Adipocyte (in vitro differentiated cells): ENCODE measurements at places on chromosomes 3 and 15.
A peak's percentile ranks its signal among the peaks of the same experiment; 100 is the strongest.

- no peak for DNase-seq
Measured at GRCh38 chr3:8678751-8679150, 34.2 kb upstream of the SSUH2 start.

DNA sequence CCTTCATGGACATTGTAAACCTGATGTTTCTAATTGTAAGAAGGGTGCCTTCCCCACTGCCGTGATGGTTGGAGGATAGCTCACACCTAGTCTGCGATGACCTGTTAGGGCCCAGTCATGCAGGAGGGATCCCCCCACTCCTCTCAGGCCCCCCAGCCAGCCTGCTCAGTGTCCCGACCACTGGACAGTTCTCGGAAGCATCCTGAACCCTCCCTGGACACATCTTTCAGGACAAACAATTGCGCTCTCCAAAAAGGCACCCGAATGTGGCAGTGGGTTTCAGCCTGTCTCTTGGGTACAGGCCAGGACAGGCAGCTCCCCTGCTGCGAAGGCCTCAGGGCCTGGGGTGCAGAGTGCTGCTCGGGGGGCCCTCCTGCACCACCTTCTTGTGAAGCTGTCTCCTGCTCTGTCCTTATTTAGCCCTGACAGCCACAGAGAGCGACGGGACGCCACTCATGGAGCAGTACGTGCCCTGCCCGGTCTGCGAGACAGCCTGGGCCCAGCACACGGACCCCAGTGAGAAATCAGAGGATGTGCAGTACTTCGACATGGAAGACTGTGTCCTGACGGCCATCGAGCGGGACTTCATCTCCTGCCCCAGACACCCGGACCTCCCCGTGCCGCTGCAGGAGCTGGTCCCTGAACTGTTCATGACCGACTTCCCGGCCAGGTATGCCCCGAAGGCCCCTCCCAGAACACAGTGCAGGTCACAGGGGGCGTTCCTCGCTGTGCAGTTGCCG is 132.3 kb downstream of the LRRK1 start:
- DNase-seq: no peak

- DNase-seq: no peak
Measured at GRCh38 chr3:147813256-147813655, 404.1 kb downstream of the ZIC1 start.

DNA sequence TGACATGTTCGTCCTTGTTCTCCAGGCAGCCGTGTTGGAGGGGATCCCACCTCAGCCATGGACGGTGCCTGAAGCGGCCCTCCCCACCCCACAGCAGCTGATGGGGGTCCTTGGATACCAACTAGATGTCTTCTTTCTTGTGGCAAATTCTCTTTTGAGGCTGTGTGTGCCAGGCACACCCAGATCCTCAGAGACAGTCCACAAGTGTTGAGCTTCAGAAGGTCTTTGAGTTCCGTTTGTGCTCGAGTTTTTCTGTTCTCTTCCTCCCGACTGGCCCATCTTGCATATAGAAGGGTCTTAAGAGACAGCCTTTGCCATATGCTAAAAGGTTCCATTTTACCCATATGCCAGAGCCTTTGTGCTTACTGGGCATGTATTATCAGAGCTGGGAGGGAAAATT is 227.4 kb downstream of the THSD4 start:
- no peak for DNase-seq

GRCh38 chr15:67394873-67395639 is 125.9 kb upstream of the C15orf61 start:
- DNase-seq: no peak

GRCh38 chr3:195549931-195550519 is 6.9 kb upstream of the PPP1R2 start:
- DNase-seq: no peak

DNA sequence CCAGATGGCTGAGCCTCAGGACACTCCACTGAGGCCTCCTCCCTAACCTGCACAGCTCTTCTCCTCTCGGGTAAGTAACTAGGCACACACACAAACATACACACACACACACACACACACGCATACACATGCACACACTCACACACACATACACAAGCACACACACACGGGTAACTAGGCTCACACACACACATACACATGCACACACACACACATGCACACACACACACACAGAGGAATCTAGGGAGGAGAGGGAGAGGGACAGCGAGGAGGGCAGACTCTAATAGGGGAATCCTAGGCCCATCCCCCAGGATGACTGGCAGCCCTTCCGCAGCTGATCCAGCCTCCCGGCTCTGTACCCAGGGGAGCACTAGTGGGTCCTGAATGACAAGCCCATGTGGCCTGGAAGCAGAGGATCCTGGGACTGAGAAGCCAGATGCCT is 177.4 kb upstream of the LINGO1 start:
- no peak for DNase-seq

- DNase-seq: no peak
Measured at GRCh38 chr3:188918093-188918492, 253.7 kb upstream of the TPRG1 start.

DNA sequence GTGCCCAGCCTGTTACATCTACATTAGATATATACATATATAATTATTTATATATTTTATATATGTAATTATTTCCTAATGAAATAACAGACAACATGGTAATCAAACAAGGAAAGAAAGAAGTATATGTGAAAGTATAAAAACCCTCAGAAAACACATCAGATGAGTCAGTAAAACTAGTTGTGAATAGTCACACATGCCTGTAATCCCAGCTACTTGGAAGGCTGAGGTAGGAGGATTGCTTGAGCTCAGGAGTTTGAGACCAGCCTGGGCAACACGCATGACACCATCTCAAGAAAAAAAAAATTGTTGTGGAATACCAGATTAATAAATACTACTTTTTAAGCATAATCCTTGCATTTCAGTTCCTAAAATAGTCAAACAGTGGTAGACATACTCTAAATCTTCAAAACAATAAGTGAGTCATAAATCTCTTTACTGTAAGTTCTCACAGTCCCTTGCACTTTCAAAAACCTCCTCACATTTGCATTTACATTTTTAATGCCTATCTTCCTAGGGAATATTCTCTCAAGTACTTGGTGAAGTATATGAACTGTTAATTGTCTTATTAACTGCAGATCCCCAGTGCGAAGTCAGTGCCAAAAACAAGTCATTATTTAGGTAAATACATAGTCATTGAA is 106.5 kb downstream of the MYO9A start:
- DNase-seq: no peak

DNA sequence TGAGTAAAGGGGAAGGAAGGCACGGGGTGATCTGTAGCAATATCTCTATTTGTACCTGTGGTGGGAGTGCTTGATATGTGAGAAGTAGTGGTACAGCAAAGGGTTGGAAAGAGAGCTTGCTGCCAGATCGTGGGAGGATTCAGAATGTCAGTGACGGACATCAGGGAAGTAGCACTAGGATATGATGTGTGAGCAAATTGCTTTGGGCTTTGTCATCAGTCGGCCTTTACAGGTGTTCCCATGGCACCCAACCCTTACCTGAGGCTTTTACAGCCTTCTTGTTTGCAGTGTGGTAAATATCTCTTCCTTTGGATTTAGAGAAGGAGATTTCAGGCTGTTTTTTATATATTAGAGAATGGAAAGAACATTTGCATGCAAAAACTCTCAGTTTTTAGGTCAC is 29.8 kb downstream of the IL1RAP start:
- DNase-seq: no peak

DNA sequence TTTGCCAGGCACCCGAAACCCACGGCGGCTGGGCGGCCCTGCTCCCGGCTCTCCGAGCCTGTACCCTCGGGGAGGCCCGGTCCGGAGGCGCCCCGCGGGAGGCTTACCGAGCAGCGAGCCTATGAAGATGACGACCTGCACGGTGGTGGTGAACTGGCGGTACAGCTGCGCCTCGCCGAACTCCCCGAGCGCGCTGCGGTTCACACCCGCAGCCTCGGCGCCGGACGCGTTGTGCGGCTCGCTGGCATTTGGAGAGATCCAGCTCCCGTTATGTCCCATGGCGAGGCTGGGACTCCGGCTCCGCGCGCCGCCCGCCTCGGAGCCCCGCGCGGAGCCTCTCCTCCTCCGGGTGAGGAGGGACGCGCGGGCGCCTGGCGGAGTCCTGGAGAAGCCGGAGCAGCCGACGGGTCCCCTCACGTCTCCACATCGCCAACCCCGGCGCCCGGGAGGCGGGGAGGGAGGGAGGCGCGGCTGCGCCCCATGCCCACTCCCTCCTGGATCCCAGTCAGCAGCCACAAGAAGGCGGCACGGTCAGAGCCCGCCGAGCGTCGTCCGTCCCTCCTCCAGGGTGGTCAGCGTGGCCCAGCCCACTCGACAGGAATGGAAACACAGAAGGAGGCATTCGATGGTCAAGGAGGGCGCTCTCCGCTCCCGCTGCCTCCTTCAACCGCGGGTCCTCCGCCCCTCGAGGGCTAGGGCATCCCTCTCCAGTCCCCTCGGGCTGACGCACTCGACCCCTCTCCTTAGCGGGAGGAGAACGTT is at the start of gene GPR176:
TSS of gene GPR176 (minus strand) at position 519 of the 762 bp plus-strand sequence. CDS start at position 279, 240 bp downstream.
- DNase-seq: peak; percentile 90

- peak; percentile 47 for DNase-seq
Measured at GRCh38 chr15:88695101-88695500, 56.3 kb downstream of the ISG20 start.

DNA sequence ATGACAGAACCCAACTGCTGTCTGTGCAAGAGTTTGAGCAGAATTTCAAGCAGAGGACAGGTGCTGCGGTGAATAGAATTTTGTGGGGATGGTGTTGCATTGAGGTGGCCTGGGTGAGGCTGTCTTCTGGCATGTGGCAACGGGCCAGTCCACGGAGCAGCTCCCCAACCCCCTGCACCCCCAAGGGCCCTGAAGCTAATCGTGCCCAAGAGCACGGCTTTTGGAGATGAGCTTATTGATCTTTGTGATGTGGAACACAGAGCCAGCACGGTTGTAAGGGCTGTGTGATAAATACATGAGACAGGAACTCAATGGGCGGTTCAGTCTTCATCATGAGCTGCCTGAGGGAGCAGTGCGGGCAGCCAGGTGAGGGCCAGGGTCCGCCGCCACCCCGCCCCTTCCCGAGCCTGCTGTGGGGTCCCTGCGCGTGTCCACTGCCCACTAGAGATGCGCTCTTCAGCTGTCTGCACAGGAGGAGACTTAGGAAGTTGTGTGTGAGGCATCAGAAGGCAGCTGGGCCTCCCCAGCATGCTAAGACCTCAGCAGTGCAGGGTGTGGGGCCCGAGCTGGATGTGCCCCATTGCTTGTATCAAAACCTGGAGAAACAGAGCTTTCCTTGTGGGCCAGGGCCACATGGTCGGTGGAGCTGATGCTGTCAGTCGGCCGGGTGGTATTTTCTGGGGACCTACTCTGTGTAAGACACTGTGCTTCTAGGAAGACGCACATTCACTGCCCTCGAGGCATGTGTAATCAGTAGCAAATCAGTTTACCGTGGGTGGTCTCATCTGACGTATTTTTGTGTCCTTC is 90.5 kb downstream of the CHRNA7 start:
- no peak for DNase-seq

DNA sequence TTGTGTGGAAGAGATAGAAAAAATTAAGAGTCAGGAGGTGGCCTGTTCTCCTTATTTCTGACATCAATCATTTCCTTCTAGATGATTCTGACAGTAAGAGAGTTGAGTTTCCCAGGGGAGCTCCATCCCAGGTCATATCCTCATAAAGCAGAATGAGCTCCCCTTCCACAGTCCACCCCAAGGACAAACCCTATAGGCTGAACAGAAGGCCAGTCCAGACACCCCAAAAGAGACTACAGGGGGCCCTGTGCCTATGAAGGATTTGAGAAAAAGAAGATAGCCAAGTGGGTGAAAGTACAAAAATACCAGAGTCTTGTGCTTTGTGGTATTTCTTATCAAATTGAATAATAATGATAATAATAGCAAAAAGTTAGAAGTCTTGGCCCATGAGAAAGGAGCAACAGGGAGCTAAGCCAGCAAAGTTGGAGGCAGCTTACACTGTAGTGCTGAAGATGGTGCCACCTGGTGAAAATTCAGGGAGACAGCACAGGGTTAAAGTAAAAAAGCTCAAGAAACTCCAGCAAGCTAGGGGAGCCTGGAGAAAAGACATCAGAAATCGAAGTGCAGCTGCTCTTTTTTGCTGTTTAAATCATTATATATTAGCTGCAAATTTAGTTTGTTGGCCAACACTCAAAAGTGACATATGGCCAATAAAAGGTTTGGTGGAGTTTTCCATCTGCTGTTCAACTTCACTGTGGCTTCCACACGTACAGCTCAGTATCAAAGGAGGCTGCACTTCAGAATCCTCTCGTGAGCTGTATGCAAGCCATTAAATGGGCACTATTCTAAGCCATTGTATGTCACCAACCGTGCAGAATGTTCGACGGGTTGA is 35.8 kb upstream of the SLC24A5 start:
- DNase-seq: no peak

DNA sequence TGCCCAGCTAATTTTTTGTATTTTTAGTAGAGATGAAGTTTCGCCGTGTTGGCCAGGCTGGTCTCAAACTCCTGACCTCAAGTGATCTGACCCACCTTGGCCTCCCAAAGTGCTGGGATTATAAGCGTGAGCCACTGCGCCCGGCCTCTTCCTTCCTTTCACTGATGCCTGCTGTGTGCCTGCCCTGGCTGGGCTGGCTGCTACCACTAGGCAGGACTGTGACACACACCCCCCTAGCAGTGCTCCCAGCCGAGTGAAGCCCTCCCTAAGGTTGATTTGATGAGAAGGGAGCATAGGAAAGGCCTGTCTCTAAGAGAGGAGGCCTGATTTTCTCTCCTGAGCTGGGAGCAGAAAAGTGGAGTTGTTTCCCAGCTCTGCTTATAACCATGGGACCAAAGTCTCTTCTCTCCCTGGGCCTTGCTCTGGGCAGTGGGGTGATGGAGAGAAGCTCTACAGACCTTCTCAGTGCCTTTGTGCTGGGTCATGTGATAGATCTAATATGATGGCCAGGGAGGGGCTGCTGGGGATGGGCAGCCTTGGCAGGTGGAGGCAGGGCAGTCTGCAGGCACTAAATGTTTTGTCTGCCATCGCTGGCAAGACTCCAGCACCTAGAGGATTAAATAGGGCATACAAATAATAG is 20.1 kb upstream of the SFMBT1 start:
- no peak for DNase-seq

- no peak for DNase-seq
Measured at GRCh38 chr3:68228856-68229255, 574.4 kb upstream of the SUCLG2 start.

DNA sequence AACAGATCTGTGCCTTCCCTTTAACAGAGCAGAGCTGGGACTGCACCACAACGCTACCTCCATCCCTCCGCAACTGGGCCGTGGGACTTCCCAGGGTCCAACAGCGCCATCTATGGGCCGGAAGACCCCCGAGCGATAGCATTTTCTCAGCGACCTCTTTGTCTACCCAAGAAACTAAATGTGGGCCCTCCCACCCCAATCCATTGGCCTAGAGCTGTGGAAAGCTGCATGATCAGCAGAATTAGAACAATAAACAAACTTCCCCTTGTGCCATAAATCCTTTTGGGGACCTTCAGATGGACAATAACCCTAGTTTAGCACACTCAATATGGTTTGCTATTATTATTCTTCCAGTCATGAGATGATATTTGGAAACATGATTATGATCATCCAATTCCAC is 74.8 kb upstream of the NTRK3 start:
- DNase-seq: peak; percentile 10

GRCh38 chr3:99474776-99475175 is 163.6 kb upstream of the COL8A1 start:
- DNase-seq: no peak

GRCh38 chr3:134846911-134847317 is 51.9 kb downstream of the EPHB1 start:
- DNase-seq: peak; percentile 32

- DNase-seq: no peak
Measured at GRCh38 chr3:13693441-13693840, 144.5 kb downstream of the FBLN2 start.

- no peak for DNase-seq
Measured at GRCh38 chr3:17088602-17089313, 204.0 kb downstream of the PLCL2 start.

GRCh38 chr15:67792250-67792942 is 32.9 kb upstream of the SKOR1 start:
- DNase-seq: no peak
